HTR-8/SVneo (cell line): ENCODE measurements at places on chromosomes 3 and 15.

DNA sequence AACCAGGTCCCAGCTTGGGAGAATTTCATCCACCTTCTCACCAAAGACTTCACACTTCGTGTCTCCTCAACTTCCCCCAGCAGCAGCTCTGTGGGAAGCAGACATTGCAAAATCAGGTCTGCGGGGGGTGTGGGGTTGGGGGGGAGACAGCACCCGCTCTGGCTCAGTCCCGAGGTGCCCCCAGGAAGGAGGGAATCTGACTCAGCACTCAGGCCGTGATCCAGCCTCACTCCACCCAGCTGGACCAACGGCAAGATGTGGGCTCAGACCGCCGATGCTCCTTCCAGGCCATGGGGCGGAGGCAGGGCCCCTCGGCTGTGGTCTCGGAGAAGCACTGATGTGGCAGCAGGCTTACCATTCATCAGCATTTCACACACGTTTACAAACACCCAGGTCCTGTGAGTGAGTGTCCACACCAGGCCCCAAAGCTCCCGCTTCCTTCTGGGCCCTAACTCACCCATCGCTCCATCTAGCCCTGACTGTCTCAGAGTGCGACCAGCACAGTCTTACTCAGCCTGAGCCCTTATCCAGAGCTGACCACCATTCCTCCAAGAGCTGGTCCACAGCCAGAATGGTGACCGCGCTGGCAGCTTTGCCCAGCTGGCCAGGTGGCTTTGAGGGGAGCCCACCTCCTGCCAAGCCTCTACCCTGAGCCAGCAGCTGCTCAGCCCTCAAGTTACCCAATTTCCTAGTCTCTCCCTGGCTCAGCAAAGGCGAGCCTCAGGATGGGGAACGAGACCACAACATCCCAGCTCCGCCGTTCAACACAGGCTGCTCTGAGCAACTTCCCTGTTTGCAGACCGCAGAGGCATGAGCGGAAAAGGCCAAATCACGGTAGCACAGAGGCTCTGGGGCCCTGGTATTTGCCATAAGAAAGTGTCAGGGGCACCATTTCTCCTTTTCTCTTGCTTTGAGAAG, 3.3 kb downstream of the STAB1 start:
- no peak for DNase-seq

GRCh38 chr3:127038466-127038865, 55.6 kb downstream of the PLXNA1 start:
- DNase-seq = no peak

DNA sequence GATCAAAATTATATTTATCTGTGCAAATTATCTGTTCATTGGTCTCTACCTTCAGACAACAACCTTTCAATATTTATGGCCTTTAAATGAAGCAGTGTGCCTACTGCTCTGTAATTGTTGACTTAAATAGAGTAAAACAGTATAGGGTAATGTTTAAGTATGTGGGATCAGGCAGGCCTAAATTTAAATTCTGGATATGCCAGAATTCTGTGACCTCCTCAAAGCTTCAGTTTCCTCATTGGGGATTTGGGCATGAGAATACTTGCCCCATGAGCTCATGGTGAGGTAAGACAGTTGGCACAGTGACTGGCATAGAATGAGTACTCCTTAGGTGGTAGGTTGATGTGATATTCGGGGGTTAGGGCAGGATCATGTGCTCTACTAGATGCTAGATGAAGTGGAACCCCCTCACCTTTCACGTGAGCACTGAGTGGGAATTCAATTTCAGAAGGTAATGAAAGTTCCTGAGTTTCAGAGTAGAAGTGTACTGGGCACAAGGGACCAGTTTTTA, 14.9 kb downstream of the ARL8B start:
- no peak for DNase-seq

- DNase-seq = no peak
Measured at GRCh38 chr3:184539801-184540435, 21.7 kb upstream of the EPHB3 start.

DNA sequence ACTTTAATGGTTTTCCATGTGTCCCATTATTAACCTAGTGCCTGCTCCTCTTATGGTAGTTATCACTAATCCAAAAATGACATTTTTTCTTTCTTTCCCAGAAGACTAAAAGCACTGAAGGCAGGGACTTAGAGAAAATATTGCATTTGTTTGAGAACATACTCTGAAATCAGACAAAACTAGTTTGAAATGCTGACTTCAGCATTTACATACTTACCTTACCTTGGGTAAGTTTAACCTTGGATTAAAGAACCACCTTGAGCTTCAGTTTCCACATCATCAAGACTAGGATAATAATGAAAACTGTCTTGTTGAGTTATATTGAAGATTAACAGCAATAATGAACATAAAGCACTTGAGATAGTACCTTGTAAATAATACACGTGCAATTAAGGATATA, 413.0 kb downstream of the SOX2 start:
- no peak for DNase-seq

DNA sequence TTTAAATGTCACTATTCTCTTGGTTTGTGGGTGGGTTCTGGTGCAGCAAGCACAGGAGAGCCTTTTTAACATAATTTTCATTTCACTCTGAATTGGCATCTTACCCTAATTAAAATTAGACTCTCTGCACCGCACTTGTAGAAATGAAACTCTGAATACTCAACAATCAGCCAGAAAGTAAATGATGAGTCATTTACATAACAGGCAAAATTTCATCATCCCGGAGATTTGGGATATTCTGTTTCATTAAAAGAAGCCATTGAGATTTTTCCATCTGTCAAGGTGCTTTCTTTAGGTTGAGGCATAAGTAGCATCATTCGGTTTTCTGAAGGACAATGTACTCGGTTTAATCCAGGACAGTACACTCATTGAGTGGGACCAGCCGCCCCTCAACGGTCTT, 111.0 kb downstream of the RFTN1 start:
- no peak for DNase-seq

DNA sequence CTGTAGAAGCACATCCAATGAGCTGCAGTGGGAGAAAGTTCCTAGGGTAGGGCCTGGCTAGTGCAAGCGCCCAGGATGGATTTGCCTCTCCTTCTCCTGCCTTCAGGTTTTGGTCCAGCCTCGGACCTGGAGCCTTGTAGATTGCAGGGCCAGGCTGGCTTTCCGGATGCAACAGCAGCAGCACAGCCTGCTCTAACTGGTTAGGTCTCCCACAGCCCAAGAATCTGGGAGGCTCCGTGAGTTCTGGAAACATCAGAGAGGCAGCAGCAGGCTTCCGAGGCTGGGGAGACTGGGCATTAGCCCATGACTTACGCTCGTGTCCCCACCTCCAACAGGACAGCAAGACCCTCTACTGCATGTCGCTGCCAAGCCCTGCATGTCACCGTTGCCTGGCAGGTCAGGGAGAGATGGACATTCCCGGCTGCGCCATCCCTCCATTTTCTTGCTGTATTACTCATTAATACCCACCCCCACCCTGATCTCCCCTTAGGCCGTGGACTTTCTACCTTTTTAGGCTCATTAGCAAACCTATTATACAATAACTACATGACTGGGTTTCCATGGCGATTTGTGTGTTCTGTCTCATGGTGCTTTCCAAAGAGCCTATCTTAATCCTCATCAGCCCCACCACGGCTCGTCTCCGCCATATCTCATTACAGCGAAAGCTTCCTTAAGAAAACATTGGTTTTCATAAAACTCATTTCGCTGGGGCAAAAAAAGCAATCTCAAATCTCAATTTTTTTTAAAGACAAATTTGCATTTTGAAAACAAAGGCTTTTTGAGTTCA, 40.9 kb upstream of the RGMA start:
- no peak for DNase-seq

DNA sequence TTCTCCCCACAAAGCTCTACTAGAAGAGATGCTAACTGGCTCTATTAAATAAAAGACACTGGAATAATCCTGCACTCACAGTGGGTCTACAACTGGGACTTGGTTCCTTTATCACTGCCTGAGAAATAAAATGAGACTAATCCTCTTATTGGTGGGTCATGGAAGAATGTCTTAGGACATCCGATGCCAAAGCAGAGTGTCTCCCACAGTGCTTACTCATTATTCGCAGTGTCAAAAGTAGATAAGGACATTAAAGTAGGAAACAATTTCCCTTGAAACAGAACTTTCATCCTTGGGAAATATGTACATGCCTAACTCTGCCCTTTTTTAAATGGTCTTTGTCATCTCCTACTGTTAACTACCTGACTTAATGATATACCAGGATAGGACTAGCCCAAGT, 71.5 kb downstream of the GSK3B start:
- DNase-seq = peak; percentile 10

DNA sequence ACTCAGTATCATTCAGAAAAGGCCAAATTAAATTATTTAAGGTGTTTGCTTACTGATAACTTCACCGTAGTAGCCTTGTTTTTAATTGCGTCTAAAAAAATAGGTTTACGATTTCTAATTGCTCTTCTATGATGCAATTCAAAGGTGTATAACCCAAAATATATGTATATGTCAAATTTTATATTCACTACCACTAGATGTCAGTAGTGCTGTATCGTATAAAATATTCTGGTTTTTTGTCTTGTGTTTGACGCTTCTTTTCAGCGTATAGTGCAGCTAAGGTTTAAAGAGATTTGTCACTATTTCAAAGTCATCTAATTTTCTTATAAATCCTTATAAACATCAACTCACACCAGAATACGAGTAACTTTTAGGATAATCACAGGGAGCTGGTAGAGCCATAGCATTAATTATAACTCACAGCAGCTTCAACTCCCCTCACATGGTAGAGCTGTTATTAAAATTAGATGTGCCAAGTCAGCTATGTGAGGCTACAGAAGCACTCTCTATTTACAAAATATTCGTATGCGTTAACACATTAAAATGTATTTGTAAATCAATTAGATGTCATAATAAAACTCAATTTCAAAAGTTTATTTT, 3.5 kb downstream of the PFN2 start:
- DNase-seq = peak; percentile 32

DNA sequence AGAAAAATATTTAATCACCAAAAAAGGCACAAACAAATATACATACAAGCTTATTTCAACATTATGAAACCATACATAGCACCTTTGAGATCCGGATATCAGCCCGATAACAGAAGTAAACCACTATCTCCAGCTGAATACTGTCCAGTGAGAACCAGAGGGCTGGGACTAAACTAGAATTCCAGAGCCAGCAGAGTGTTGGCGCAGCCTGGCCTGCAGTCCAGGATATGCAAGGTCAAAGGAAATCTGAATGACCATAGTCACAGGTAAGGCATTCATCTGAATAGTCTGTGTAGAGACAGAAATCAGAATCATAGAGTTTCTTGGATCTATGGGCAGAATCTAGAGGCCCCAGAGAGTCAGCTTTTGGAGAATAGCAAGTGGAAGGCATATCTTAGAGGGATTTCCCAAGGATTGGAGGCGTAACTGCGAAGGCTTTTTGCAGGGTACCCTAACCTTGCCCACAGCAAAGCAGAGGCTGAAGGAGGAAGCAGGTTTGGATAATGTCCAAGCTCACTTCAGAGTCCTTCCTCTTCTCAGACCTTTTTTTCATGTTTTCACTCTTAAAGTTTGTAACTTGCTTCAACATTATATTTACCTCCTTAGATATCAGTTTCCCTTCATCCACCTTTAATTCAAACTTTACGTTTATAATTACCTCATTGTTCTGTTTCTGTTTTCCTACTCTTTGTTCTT, 32.5 kb upstream of the TP63 start:
- DNase-seq = no peak

GRCh38 chr3:184742676-184743135, 30.8 kb upstream of the MAGEF1 start:
- no peak for DNase-seq

DNA sequence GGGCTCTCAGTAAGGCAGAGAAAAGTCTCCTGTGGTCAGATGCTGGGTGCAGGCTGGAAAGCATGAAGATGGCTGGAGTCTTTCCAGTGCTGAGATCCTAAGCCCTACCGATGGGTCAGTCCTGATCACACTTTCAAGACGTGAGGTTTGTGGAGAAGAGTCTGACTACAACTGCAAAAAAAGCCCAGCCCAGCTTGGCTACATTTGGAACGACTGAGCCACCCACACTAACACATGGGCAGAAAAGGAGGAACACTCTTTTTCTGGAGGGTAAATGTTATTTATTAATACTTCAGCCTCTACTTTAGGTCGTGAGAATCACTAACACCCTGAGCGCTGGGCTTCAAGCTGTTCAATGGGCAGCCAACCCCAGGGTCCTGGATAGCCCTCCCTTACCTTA, 22.0 kb upstream of the C3orf22 start:
- DNase-seq = no peak

GRCh38 chr3:32551087-32551486, 19.6 kb downstream of the DYNC1LI1 start:
- no peak for DNase-seq

- DNase-seq = no peak
Measured at GRCh38 chr3:152519376-152519775, 250.6 kb downstream of the MBNL1 start.

DNA sequence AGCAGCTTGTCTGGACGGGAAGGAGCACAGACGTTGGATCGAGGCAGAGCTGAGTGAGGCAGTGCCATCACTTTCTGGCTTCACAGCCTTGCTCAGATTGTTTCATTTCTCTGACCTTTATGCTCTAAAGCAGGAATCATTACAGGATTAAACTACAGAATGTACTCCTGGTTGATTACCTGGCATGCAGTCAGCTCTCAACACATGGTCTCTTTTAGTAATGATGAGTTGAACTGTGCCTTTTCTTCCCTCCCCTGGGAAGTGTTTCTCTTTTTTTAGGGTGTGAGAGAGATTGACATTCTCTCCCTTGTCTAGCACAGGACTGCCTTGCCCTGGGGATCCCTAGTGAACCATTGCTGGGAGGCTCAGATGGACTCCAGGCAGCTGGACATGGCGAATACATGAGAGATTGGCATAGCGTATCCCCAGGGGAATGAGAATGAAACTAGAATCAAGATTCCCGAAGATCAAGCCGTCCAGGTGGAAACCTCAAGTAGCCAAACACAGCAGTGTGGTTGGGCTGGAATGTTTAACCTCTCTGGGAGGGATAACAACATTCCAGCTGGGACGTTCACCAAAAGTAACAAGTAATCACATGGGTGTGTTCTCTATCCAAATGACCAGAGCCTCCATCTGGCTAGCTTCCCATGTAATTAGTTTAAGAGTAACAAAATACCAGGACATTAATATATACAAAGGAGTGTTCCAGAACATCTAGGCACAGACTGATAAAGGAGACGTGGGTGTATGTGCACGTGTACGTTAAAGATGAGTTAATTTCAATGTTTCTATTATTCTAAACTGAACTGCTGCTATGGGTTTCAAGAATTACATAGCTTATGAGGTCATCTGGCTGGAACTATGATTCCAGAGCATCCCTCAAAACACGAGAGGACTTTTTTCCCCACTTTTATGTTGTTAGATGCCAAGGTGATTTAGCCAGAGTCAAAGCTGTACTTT, 118.6 kb upstream of the NR2E3 start:
- DNase-seq = no peak

DNA sequence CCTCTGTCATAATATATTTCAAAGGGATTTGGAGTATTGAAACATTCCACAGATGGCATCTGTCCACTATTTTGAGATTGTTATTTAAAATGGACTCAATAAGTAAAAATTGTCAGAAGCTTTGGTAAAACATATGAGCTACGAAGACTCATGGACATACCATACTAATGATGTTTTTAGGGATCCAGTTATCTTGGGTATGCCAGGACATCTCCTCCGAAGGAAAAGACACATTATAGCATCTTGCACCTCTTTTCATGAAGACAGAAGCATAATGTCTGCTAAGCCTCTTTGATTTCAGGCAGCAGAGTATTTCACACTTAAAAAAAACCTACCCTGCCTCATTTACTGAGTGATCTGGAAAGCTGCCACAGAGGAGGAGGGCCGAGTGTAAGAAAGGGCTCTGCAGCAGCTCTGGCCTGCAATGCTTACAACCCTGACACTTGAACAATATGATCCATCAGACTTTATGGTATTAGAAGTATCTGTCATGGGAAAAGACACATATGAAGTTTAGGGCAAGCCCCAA, 284.8 kb downstream of the TUSC7 start:
- no peak for DNase-seq

- peak; percentile 33 for DNase-seq
Measured at GRCh38 chr3:42749753-42750231, 23.3 kb downstream of the CCDC13 start.
